ENCODE measurements at places on chromosomes 4 and X. TPM values are rescaled to one million over a fixed set of nuclear protein-coding genes. Genes with fewer than 3 reads are reported as not detected.

The F8A2 gene
- total RNA-seq: 0.72 TPM

DNA sequence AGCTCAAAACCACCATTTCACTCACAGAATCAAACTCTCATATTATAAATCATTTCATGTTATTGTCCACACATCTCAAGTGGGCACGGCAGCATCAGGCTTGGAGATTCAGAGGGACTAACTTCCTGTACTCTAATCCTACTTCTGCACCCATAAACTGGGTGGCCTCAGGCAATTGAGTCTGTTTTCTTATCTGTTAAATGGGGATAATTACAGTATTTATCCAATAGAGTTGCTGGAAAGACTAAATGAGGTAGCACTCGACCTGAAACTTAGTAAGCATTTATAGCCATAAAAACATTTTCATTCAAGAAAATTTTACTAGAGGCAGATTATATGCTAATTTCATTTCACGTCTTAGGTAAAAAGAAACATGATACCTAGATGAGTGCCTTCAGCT lies 13.0 kb downstream of the TBC1D1 start:
- no peak for DNase-seq

DNA sequence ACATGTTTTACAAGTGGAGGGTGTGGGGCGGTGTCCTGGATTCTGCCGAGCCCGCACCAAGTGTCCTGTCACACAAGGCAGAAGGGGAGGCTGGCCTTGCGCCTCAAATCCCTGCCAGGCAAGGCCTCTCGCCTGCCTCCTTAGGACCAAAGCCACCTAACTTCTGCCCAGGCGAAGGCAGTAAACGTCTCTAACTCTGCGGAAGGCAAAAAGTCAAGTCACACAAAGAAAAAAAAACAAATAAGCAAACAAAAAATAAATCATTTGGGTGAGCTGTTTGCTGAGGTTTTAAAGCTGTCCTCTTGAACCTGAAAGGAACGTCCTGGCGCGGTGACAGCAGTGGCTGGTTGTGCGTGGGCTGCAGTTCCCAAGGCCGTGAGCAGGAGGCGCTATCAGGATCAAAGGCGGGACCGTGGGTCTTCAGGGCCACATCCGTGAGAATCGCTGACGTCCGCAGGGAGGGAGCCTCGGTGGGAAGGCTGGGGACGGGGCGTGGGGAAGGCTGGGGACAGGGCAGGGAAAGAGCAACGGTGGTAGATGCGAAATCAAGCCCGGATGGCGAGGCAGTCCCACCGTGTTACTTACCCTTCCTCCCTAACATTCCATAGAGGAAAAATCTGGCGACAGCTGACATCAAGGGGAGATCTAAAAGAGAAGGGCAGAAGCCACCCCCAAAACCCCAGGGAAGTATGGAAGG lies 99.1 kb downstream of the TRAPPC11 start:
- DNase-seq: peak; percentile 22

DNA sequence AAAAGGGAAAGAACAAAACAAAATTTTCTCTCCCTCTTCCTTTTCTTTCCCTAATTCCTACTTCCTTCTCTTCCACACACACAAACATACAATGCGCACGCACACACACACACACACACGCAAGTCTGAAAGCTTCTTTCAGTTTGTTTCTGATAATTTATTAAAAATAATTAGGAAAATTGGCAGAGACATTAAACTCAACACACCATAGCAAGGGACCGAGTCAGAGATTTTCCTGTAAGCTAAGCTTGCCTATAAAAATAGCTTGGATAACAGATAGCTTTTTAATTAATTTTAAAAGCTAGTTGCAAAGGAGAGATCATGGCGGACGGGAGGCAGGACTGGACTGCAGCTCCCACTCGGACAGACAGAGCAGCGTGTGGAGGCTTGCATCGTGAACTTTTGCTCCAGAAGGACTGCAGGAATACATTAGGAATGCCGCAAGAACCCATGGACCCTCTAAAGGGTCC lies 92.6 kb upstream of the MAPK10 start:
- no peak for DNase-seq

DNA sequence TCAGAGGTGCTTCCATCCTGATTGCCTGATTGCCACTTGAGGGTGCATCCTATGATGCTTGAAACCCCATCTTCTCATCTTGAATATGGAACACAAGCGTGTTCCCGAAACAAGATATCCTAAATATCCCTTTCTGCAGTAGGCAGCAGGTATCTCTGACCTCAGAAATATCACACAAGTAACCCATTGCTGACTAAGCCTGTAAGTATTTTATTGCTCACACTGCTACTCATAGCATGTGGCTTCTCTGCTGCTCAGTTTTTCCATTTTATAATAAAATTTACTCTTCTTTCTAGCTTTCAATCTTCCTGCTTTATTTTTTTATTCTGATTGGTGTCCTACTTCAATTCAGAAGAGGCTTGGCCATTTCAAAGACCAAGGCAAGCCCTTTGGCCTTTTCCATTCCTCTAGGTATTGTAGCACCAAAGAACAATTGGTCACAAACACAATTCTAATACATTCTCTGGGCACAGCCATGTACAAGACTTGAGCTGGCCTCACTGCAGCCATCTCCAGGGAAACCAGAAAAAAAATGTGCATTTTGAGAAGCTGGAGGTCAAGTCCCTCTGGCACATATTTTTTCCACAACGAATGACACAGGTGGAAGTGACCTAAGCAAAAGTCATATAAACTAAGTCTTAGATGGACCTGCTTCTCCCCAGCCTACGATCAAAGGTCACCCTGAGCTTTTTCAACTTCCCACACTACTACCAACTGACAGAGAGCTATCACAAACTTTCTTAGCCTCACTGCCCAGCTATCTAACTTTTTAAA lies 107.0 kb downstream of the OR13H1 start:
- no peak for DNase-seq

The USP17L29 gene
- total RNA-seq: not detected

The SSX3 gene
- not detected for total RNA-seq

The SRPX2 gene
- total RNA-seq: 40.0 TPM

The C4orf50 gene
- total RNA-seq: 1.4 TPM

The GRIA3 gene
- total RNA-seq: 7.9 TPM

- DNase-seq: no peak
These were observed 26.0 kb downstream of the BEND2 start for GRCh38 chrX:18194688-18195087.

The KLHL2 gene
- 51.8 TPM for total RNA-seq

DNA sequence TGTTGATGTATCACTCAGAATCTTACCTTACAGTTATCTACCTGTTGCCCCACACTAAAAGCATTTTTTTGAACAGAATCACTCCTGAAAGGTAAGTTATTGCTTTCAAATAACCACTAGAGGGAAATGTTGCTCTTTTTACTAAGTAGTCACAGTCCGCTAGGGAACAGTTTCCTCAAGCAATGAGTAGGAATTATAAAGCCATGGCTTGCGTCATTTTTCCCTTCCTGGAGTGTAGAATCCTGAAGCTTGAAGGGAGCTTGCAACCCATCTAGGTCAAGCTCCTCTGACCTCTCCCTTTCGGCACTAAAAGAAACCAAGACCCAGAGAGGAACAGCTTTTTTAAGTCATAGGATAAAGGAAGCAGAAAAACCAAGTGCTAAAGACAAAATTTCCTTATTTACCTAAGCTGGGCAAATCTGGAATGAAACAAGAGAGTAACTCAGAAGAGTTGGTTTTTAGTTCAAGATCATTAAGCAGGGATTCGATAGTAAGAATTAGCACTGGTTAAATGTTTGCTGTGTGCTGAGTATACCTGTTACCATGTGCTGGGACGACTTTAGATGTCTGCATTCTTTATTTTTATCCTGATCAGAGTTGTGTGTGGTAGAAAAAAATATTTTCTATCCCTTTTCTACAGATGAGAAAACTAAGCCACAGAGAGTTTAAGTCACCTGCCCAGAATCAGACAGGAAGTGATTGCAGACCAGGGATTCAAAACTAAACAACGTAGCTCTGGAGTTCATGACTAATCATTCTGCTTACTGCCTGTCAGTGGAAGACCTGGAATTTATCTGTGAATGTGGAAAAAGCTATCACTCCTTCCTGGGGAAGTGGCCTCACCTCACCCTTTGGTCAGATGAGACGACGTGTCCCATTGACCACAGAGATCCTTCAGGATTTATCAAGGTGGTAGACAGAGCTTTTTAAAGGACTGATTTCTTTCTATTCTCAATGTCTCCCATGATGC lies 631.5 kb downstream of the RAB28 start:
- DNase-seq: peak; percentile 77

GRCh38 chr4:82585690-82586435 lies 24.1 kb upstream of the TMEM150C start:
- no peak for DNase-seq

GRCh38 chr4:162685410-162685809 lies 481.3 kb downstream of the NAF1 start:
- no peak for DNase-seq

DNA sequence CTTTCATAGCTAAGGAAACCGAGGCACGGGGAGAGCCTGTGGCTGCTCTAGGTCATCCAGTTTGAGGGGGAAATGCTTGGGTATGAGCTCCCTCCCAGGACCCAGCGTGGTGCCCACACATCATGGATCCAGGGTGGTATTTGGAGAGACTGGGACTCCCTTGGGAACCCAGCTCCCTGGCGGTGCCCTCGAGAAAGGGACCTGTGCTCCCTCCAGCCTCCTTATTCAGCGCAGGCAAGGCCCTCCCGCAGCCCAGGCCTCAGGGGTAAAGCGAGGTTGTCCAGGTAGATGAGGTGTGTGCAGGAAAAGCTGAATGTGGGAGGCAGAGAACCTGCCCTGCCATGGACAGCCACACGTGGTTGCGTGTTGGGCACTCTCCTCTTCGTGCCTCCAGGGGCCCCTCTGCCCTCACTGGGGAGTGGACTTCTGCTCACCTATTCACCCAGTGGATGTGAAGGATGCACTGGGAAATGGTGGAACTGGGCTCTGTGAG lies 53.8 kb upstream of the GPR78 start:
- no peak for DNase-seq

DNA sequence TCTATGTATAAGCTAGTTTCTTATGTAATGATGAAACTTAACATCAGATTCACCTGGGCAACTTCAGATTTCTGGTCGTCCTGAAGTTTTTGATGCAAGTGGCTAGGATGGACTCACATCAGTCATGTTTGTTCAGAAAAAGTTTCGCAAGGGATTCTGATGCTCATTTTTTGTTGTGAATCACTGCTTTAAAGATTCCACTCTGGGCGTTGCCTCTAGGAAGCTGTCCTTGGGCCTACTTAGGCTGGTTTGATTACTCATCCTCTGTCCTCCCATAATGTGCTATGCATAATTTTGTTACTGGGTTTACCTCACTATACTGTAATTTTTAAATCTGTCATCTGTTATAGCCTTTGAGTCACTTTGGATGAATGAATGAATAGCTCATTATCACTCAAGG lies 30.8 kb downstream of the HERC3 start:
- DNase-seq: peak; percentile 30

The USP26 gene
- 3.1 TPM for total RNA-seq

DNA sequence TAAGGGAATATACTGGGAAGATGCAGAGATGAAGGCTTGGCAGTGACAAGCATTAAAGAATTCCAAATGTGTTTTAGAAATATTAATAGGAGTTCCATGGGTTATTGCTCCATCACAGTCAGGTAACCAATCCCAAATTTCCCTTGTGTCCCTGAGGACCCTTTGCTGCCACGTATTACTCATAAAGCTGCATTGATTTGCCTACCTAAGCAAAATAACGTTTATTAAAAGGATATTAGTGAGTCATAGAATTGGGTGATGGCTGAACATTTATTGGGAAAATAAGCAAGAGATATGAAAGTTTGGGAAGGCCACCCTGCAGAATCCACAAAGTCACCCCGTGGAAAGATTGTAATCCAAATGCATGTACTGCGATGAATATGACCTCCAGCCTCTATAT lies 782.1 kb downstream of the RAPGEF2 start:
- DNase-seq: no peak

DNA sequence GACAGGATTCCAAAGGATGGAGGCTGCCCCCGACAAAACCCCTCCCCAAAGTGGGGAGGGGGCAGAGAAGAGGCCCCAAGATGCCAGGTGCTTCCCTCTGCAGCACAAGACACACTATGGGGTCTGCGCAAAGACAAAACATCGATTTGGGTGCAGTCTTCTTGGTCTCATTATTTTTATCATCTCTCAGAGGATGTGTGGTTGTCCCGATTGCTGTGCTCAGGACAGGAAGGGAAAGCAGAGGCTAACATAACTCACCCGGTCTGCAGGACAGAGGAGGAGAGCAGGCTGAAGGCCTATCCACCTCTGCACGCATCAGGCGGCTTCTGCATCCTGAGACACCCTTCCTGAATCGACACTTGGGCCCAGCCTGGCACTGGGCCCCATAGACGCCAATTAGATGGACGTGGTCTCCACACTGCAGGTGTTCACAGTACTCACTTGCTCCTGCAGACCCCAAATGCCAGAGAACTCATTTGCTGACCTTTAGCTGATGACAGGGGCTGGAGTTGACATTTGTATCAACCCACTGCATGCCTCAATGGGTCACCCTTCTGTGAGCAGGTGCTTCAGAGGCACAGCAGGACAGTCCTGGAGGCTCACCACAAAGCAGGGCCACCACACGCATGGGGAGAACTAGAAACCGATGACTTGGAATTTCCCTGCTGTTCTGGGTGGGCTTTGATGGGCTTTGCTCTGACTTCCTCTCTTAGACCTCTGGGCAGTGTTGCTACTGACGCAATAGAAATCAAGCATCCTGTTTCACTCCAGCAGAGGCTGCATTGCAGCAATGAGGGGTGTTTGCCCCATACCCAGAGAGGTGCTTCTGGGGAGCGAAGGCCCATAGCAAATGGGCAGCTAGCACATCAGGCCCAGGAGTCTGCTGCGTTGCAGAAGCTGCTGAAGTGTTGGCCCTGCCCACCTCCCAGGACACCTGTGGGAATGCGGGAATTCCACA lies 96.3 kb upstream of the ENPP6 start:
- DNase-seq: no peak

DNA sequence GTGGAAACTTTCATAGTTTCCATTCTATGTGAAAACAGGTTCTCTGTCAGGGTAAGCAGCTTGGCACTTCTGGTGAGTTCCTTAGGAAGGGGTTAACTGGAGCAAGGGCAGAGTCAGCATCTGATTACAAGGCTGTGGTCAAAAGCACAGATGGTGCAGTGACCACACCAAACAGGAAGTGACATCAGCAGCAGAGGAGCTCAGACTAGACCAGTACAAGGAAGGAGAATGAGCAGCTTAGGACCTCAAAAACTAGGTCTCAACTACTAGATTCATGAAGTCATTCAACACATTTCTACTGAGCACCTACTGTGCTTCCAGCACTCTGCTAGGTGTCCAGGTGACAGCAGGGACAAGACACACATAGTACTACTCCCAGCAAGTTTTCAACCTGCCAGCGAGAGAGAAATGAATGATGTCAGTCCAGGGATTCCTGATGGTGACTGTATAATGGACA lies 130.2 kb downstream of the AMELX start:
- DNase-seq: no peak

DNA sequence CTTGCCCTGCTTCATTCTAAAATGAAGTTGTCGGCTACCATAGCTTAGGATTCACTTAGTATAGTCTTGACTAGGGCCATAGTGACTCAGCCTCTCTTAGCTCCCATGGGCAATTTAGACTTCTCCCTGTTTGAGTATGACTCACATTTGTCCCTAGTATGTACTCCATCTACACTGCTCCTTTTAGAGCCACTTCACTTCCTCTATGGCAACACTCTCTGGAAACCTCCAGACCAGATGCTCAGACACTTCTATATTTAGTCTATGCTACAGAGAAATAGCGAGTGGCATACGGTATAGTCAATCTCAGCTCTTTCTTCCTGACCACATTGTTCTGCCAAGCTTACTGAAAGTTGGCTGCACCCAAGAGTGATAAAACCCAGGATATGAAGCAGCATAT lies 11.2 kb downstream of the MEPE start:
- DNase-seq: peak; percentile 59

All from umbilical cord (tissue), 2 donors.